ENCODE measurements at places on chromosomes 2 and 18. TPM values are rescaled to one million over a fixed set of nuclear protein-coding genes. Genes with fewer than 3 reads are reported as not detected.

DNA sequence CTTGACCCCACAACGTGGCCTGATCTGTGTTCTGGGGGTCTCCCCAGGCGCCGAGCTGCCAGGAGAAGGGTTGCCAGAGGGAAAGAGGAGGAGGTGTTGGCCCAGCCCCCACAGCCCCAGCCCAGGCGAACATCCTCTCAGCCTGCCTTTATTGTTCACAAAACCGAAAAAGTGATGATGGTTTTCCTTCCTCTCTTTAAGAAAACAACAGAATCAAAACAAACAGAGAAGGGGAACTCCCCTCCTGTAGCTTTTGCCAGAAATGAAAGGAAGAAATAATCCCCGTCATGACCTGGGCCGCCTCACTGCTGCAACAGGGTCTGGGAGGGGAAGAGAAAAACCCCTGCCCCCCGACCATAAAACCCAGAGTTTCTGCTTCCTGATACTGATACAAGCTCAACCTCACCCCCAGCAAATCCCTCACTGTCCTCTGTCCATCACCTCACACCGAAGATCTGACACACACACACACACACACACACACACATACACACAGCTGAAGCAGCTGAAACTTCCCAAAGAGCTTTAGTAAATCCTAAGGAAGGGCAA, 52.0 kb downstream of the ZFP36L2 start:
- no peak overlapping the region for H3K4me3 ChIP-seq
- peak; percentile 33 for DNase-seq
- H3K27me3 ChIP-seq, result no peaks in the 10 kb centered on the region
- H3K4me1 ChIP-seq, result peaks cover 19% of the 10 kb centered on the region
- H3K27ac ChIP-seq, result peak overlapping the region; percentile 25
- no peaks in the 10 kb centered on the region for H3K36me3 ChIP-seq

DNA sequence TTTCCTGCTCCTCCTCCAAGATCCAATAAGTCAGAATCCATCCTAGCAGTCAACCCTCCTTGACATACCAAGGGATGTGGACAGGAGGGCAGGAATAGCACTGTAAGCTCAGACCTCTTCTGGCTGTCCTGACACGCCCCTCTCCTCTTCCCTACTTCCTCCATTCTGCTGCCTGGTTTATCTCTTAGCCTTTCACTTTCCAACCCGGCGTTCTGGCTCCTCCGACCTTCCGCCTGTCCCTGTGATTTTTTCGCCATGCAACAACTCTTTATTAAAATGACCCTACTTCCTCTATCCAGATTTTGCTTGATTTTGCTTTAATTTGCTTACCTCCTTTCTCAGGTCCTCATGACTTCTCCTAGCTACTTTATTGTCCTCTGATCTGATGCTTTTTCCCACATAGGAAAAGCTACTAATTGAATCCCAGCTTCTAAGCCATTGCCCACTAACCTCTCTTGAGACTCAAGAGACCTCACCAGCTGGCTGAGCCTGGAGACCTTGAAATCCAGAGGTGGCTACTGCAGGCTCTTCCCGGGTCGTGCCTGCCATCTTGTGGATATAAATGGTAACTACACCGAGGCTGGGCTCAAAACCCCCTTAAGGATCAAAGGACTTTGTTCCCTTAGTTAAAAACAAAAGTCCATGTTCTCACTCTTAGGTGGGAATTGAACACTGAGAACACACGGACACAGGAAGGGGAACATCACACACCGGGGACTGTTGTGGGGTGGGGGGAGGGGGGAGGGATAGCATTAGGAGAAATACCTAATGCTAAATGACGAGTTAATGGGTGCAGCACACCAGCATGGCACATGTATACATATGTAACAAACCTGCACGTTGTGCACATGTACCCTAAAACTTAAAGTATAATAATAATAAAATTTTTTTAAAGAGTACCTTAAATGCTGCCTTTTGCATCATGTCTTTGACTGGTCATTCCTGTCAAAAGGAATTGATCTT, 139.4 kb downstream of the AKAIN1 start:
- no peaks in the 10 kb centered on the region for H3K4me1 ChIP-seq
- no peaks in the 10 kb centered on the region for H3K27me3 ChIP-seq
- peak; percentile 21 for DNase-seq
- H3K27ac ChIP-seq, result no peak overlapping the region
- no peaks in the 10 kb centered on the region for H3K36me3 ChIP-seq

DNA sequence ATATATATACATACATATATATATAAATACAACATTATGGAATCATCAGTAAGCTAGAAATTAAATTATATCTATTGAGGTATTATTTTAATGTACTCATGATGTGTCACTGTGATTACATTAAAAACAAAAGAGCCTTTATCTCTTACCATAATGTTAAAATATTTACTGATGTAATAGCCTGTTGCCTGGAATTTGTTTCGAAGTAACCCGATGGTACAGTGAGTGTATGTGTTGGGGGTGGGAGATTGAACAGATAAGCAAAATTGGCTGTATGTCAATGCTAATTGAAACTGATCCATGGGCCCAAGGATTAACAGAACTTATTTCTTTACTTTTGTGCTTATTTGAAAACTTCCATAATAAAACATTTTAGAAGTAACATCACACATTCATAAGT, 1473.2 kb downstream of the LRP1B start:
- no peak for DNase-seq
- H3K4me1 ChIP-seq, result no peaks in the 10 kb centered on the region
- no peaks in the 10 kb centered on the region for H3K36me3 ChIP-seq

DNA sequence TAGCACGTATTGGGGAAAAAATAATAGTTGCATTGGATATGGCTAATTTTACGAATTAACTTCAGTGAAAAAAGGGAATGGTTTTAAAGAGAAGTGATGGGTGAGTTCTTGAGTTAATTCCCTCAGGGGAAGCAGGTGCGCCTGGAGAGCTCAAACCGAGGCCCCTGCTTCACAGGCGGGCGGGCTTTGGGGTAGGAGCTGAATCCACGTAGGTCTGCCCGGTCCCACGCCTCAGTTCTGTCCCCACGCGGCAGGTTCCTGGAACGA, 44.1 kb downstream of the GORASP2 start:
- no peaks in the 10 kb centered on the region for H3K36me3 ChIP-seq
- DNase-seq, result no peak
- H3K4me1 ChIP-seq, result peaks cover 8% of the 10 kb centered on the region
- no peak overlapping the region for H3K4me3 ChIP-seq
- H3K27me3 ChIP-seq, result no peaks in the 10 kb centered on the region

The RNF149 gene
- total RNA-seq, result 49.5 TPM

The STARD7 gene
- total RNA-seq, result 276 TPM

GRCh38 chr2:134988994-134989605, 58.1 kb downstream of the MAP3K19 start:
- H3K4me1 ChIP-seq, result no peaks in the 10 kb centered on the region
- H3K27ac ChIP-seq, result no peak overlapping the region
- no peaks in the 10 kb centered on the region for H3K27me3 ChIP-seq
- no peak for DNase-seq
- H3K36me3 ChIP-seq, result no peaks in the 10 kb centered on the region

The PTPRM gene
- total RNA-seq, result 170 TPM

GRCh38 chr2:226793646-226794045, 6.0 kb downstream of the IRS1 start:
- DNase-seq, result no peak
- H3K4me1 ChIP-seq, result peaks cover 33% of the 10 kb centered on the region
- H3K4me3 ChIP-seq, result peak overlapping the region; percentile 16
- peaks cover 10% of the 10 kb centered on the region for H3K36me3 ChIP-seq
- no peaks in the 10 kb centered on the region for H3K27me3 ChIP-seq
- peak overlapping the region; percentile 98 for H3K27ac ChIP-seq

The SERPINB3 gene
- total RNA-seq, result not detected

DNA sequence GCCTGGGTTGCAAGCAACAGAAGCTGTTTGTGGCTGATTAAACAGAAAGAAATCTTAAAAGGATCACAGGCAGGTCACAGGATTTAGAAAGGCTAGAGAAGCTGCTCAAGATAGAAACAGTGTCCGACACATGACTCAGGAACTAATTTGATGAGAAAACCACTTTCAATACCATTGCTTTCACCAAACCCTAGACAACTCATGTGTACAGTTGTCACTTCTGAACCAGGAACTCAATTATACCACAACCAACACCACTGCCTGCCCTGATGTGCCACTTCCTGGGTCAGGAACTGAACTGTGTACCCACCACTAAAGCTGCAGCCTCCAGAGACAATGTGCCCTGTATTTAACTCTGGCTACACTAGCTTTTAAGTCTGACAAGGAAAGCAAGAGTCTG, 56.0 kb downstream of the TMEM247 start:
- H3K27ac ChIP-seq, result no peak overlapping the region
- no peak overlapping the region for H3K4me3 ChIP-seq
- H3K36me3 ChIP-seq, result no peaks in the 10 kb centered on the region
- no peak for DNase-seq
- no peaks in the 10 kb centered on the region for H3K4me1 ChIP-seq

The BCL11A gene
- 8.1 TPM for total RNA-seq

- H3K4me1 ChIP-seq, result peaks cover 15% of the 10 kb centered on the region
- H3K36me3 ChIP-seq, result peaks cover 5% of the 10 kb centered on the region
- no peak for DNase-seq
- H3K27me3 ChIP-seq, result no peaks in the 10 kb centered on the region
- H3K27ac ChIP-seq, result peak overlapping the region; percentile 73
Observed at GRCh38 chr2:161159456-161160225, 587 bp upstream of the TANK start.

GRCh38 chr2:241943961-241944575, 74.5 kb downstream of the RTP5 start:
- no peaks in the 10 kb centered on the region for H3K27me3 ChIP-seq
- H3K36me3 ChIP-seq, result no peaks in the 10 kb centered on the region
- no peak overlapping the region for H3K27ac ChIP-seq
- H3K4me1 ChIP-seq, result peaks cover 6% of the 10 kb centered on the region
- no peak for DNase-seq

DNA sequence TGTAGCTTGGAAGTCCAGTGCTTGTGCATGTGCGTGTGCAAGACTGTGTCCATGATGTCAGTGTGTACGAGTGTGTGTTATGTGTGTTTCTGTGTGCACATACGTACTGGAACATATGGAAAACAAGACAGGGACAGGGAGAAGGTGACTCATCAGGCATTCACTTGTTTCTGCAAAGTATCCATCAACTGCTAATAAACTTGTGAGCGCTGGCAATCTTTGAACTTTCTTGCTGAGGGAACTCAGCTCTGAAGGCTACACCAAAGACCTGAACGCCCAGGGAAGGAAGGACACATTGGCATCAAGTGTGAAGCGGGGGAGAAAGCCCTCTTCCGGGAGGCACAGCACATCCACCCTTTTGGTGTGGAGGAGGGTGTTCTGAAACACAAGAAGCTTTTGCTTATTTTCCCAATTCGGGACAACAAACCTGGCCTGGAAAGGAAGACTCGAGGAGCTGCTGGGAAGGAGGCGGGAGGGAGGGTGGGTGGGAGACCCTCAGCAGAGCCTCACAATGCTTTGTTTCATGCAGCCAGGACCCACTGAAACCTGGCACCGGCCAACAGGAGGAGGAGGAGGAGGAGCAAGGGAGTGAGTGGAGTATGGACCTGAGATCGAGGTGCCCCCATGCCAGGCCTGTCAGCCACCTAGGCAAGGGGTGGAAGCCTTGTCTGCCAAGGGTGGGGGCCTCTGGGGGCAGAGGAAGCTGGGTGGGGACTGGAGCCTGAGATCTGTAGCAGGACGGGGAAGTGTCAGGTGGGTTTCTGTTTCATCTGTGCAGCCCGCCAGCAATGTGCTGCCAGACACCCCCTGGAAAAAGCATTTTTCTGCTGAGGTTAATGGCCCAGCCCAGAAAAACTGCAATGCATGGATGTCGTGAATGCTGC, 26.8 kb downstream of the SMAD7 start:
- H3K36me3 ChIP-seq, result peaks cover 11% of the 10 kb centered on the region
- peak overlapping the region; percentile 61 for H3K27ac ChIP-seq
- no peaks in the 10 kb centered on the region for H3K27me3 ChIP-seq
- H3K4me3 ChIP-seq, result no peak overlapping the region
- peaks cover 81% of the 10 kb centered on the region for H3K4me1 ChIP-seq

The MATN3 gene
- total RNA-seq, result 0.33 TPM

- H3K27ac ChIP-seq, result no peak overlapping the region
- no peaks in the 10 kb centered on the region for H3K36me3 ChIP-seq
- no peaks in the 10 kb centered on the region for H3K27me3 ChIP-seq
Observed at GRCh38 chr2:102606353-102606752, 13.0 kb upstream of the SLC9A2 start.

GRCh38 chr2:215313255-215313613, 1.4 kb downstream of the ATIC start:
- DNase-seq, result no peak
- H3K4me1 ChIP-seq, result no peaks in the 10 kb centered on the region
- no peak overlapping the region for H3K27ac ChIP-seq

DNA sequence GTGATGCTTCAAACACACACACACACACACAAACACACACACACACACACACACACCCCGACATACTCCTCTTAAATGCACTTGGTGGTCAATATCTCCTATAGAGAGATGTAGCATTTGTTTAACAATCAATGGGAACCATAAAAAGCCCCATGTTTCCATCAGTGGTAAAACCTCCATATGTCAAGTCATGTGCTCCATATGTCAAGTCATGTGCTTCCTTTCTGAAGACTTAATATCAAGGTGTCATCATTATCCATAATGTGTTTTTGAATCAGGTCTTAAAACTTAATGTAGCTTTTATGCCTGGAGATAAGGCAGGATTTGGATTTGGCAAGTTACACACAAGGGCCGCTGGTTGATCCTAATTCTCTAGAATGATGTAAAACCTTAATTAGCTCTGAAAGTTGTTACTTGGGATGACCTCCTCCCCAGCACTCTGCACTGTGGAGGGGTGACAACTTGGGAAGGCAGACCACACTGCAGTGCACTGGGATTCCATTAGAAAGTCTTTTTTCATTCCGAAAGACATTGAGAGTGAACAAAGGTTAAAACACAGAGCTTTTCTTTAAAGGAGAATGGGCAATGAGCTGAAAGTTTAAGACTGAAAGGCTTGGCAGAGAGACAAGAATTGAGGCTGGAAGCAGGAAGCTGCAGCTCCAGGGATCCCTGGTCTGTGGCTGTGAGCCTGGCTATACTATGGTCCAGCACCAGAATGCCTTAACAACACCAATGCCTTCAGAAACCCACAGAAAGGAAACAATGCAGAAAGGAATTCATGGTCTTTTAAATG, 26.4 kb downstream of the ALK start:
- no peaks in the 10 kb centered on the region for H3K27me3 ChIP-seq
- no peak overlapping the region for H3K27ac ChIP-seq
- H3K4me1 ChIP-seq, result peaks cover 3% of the 10 kb centered on the region
- H3K4me3 ChIP-seq, result no peak overlapping the region
- H3K36me3 ChIP-seq, result no peaks in the 10 kb centered on the region
- DNase-seq, result no peak

GRCh38 chr18:28208712-28209265, 31.9 kb upstream of the CDH2 start:
- DNase-seq, result no peak
- no peak overlapping the region for H3K27ac ChIP-seq
- H3K4me3 ChIP-seq, result no peak overlapping the region
- H3K36me3 ChIP-seq, result no peaks in the 10 kb centered on the region
- H3K4me1 ChIP-seq, result no peaks in the 10 kb centered on the region
- H3K27me3 ChIP-seq, result no peaks in the 10 kb centered on the region

All from thyroid gland (tissue), 4 donors.